ENCODE measurements at places on chromosomes 5 and 9.

- DNase-seq, result no peak
These were observed 670 bp upstream of the PURA start for GRCh38 chr5:140113180-140113698.

GRCh38 chr5:16853518-16853917 lies 82.6 kb downstream of the MYO10 start:
- no peak for DNase-seq

- no peak for DNase-seq
These were observed 126.3 kb downstream of the HMHB1 start for GRCh38 chr5:143938230-143938629.

DNA sequence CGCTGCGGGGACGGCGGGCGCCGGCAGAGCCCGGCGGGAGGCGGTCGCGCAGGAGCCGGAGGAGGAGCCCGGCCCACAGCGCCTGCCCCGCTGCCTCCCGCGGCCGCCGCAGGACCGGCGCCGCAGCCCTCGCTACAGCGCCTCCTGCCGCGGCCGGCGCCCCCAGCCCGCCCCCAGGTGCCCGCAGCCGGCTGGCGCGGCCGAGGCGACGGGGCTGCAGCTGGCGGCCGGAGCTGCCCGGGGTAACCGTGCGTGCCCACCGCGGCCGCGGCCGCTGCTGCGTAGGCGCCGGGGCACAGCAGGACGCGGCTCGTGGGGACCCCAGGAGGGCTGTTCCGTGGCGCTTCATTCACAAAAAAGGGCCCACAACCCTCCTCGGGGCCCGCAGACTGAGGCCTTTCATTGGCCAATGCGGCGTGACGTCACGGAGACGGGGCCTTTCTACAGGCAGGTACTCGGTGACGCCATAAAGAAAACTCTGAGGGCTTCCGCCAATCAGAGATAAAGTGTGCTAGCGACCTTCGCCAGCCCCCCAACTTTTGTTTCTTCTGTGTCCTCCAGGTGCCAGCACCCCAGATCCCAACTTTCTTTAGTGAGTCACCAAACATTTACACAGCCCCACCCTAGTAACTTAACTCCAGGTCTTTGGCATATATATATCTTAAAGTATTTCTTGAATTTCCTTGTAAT lies at the start of gene CDC14B:
TSS of gene CDC14B (minus strand) at position 353 of the 690 bp plus-strand sequence. CDS start 465 bp downstream, outside the sequence.
- peak; percentile 50 for DNase-seq

GRCh38 chr5:56450766-56451165 lies 217.6 kb upstream of the ANKRD55 start:
- DNase-seq, result no peak

DNA sequence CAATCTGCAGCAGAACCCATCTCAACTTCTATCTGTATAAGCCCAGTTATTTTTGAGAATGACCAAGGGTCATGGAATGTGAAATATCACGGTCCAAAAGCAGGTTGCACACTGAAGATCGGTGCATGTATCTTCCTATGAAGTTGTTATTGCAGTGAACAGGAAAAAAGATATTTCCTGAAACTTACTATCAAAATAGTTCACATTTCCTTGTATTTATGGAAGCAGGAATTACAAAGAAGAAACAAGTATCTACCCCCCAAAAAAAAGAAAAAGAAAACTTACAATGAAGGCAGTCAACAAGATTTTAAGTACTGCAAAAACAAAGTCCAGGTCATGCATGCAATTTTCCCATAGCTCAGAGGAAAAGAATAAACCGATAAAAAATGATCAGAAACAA lies 70.0 kb downstream of the MPDZ start:
- DNase-seq, result no peak

GRCh38 chr5:164394686-164395194 lies 889.3 kb downstream of the MAT2B start:
- DNase-seq, result no peak
